ENCODE measurements at places on chromosomes 12 and 14. TPM values are rescaled to one million over a fixed set of nuclear protein-coding genes. Genes with fewer than 3 reads are reported as not detected.

- DNase-seq: peak; percentile 63
- no peak overlapping the region for H3K4me3 ChIP-seq
- H3K36me3 ChIP-seq: no peaks in the 10 kb centered on the region
- peak overlapping the region; percentile 39 for H3K27ac ChIP-seq
Observed at GRCh38 chr12:1473418-1473817, 121.0 kb downstream of the FBXL14 start.

The ARMH4 gene
- total RNA-seq: not detected

- DNase-seq: no peak
- no peaks in the 10 kb centered on the region for H3K36me3 ChIP-seq
- H3K27me3 ChIP-seq: peaks cover 13% of the 10 kb centered on the region
- no peak overlapping the region for H3K4me3 ChIP-seq
- H3K27ac ChIP-seq: no peak overlapping the region
Observed at GRCh38 chr12:30874455-30875321, 51.9 kb upstream of the TSPAN11 start.

GRCh38 chr12:108468196-108468968, 46.7 kb upstream of the FICD start:
- DNase-seq: peak; percentile 27
- H3K36me3 ChIP-seq: no peaks in the 10 kb centered on the region
- H3K27ac ChIP-seq: no peak overlapping the region
- no peaks in the 10 kb centered on the region for H3K4me1 ChIP-seq
- no peak overlapping the region for H3K4me3 ChIP-seq

DNA sequence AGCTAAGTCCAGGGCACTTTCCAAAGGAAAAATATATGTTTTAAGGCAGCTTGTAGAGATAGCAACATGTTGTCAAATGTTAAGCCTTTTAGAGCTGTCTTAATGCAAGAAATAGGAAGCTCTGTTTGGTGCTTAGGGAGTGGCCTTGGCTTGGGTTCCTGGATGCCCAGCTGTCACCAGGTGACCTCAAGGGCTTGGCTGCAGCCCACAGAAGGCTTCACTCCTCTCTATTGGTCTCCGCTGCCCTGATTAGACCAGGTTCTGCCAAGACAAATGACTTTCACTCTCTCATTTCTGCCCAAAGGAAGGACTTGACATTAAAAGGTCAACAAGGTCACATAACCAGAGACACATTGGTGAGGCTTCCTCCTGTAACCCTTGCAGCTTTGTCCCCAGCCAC, 76.8 kb downstream of the WSCD2 start:
- H3K4me3 ChIP-seq: no peak overlapping the region
- H3K27me3 ChIP-seq: peaks cover 15% of the 10 kb centered on the region
- H3K36me3 ChIP-seq: no peaks in the 10 kb centered on the region
- no peak for DNase-seq
- no peaks in the 10 kb centered on the region for H3K4me1 ChIP-seq
- no peak overlapping the region for H3K27ac ChIP-seq

DNA sequence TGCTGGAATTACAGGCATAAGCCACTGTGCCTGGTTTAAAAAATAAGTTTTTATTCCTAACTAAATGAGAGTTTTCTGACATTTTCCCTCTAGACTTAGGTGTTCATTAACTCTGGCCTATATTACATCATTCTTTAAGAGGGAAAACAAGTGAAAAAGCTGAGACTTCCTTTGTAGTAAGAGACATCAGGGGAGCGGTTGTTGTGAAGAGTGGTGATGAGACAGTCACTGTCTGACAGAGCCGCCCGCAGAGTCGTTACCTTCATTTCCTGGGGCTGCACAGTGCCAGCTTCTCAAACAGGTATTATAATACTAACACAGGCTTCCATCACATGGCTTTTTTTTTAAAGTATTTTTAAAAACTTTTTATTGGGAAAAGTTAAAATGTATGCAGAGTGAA, 19.7 kb upstream of the TDRD9 start:
- no peak overlapping the region for H3K4me3 ChIP-seq
- peaks cover 12% of the 10 kb centered on the region for H3K36me3 ChIP-seq
- H3K27ac ChIP-seq: peak overlapping the region; percentile 73
- no peaks in the 10 kb centered on the region for H3K27me3 ChIP-seq
- DNase-seq: peak; percentile 61

DNA sequence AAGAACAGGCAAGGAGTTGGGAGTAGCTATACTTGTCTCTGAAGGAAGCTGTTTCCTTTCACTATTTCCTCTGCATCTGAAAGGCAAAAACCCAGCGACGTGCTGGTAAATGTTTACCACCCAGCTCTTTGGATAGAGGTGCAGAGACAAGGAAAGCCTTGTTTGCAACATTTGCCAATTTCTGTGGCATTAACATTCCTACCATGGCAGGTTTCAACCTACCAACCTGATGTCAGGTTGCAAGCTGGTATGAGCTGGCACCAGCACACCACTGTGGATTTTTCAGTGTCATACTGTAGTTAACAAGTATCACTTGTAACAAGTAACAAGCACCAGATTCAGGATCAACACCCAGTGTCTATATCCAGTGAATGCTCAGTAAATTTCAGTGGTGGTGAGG, 294.8 kb upstream of the TMPO start:
- no peaks in the 10 kb centered on the region for H3K36me3 ChIP-seq
- H3K27me3 ChIP-seq: peaks cover 21% of the 10 kb centered on the region
- H3K4me1 ChIP-seq: no peaks in the 10 kb centered on the region
- DNase-seq: no peak
- no peak overlapping the region for H3K4me3 ChIP-seq

The RFX4 gene
- total RNA-seq: not detected

The SRRM4 gene
- not detected for total RNA-seq

- H3K27ac ChIP-seq: no peak within 1 kb of the TSS
- H3K36me3 ChIP-seq: no peaks in the 10 kb centered on the region
- peak; percentile 21 for DNase-seq
- peaks cover 6% of the 10 kb centered on the region for H3K4me1 ChIP-seq
- H3K27me3 ChIP-seq: peaks cover 37% of the 10 kb centered on the region
- H3K4me3 ChIP-seq: peak within 1 kb of the TSS; percentile 24
Observed at GRCh38 chr12:21774358-21775132, at the start of gene KCNJ8. TSS of gene KCNJ8 (minus strand) at chr12:21774706. CDS start at chr12:21773616, 1,090 bp downstream.

- no peak overlapping the region for H3K4me3 ChIP-seq
- DNase-seq: no peak
- no peaks in the 10 kb centered on the region for H3K36me3 ChIP-seq
- no peaks in the 10 kb centered on the region for H3K27me3 ChIP-seq
- no peaks in the 10 kb centered on the region for H3K4me1 ChIP-seq
Observed at GRCh38 chr12:70983692-70984091, 63.2 kb upstream of the PTPRR start.

DNA sequence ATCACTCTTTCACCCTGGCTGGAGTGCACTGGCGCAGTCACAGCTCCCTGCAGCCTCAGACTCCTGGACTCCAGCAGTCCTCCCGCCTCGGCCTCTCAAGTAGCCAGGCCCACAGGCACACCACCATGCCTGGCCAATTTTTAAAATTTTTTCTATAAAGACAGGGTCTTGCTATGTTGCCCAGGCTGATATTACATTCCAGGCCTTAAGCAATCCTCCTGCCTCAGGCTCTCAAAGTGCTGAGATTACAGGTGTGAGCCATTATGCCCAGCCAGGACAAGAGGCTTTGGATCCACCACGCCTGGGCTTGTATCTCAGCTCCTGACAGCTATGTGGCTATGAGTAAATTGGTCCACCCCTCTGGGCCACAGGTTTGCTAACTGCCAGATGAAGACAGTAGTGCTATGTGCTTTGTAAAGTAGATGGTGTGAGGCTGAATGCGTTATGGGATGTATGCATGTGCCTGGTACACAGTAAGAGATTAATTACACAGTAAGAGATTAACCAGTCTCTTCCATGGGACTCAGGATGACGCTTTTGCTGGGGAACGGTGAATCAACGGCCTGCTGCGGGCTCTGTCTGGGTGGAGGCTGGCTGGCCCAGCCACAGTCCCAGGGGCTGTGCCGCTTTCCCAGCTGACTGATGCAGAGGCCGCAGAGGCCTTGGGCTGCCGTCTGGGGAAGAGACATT, 53.3 kb upstream of the NCOR2 start:
- H3K27me3 ChIP-seq: no peaks in the 10 kb centered on the region
- no peaks in the 10 kb centered on the region for H3K4me1 ChIP-seq
- no peak overlapping the region for H3K27ac ChIP-seq
- no peak for DNase-seq

DNA sequence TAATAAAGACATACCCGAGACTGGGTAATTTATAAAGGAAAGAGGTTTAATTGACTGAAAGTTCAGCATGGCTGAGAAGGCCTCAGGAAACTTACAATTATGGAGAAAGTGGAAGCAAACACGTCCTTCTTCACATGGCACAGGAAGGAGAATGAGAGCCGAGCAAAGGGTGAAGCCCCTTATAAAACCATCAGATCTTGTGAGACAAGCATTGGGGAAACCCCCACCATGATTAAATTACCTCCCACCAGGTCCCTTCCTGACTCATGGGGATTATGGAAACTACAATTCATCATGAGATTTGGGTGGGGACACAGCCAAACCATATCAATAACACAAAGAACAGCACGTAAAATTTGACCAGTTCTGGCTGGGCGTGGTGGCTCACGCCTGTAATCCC, 85.6 kb upstream of the ATF7IP start:
- DNase-seq: no peak
- H3K27me3 ChIP-seq: no peaks in the 10 kb centered on the region
- H3K4me1 ChIP-seq: peaks cover 8% of the 10 kb centered on the region
- peaks cover 2% of the 10 kb centered on the region for H3K36me3 ChIP-seq

DNA sequence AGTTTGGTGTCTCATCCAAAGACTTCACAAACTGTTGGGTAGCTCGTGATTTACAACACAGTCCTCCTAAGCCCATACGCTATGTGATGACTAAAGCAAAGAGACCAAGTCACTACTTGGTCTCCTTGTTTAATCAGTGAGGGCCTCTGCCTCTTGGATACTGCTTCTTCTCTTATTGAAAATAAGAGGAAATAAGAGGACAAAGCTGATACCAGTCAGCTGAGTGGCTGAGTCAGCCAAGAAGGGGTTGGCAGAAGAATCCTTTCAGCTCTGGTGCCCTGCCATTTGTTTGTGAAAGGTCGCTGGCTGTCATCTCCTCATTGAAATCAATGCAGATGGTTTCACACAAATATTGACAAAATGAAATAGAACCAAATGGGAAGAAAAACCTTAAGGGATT, 67.5 kb upstream of the SLC35F4 start:
- no peaks in the 10 kb centered on the region for H3K4me1 ChIP-seq
- no peak for DNase-seq
- no peaks in the 10 kb centered on the region for H3K36me3 ChIP-seq
- H3K27me3 ChIP-seq: peaks cover 3% of the 10 kb centered on the region
- no peak overlapping the region for H3K4me3 ChIP-seq
- no peak overlapping the region for H3K27ac ChIP-seq

DNA sequence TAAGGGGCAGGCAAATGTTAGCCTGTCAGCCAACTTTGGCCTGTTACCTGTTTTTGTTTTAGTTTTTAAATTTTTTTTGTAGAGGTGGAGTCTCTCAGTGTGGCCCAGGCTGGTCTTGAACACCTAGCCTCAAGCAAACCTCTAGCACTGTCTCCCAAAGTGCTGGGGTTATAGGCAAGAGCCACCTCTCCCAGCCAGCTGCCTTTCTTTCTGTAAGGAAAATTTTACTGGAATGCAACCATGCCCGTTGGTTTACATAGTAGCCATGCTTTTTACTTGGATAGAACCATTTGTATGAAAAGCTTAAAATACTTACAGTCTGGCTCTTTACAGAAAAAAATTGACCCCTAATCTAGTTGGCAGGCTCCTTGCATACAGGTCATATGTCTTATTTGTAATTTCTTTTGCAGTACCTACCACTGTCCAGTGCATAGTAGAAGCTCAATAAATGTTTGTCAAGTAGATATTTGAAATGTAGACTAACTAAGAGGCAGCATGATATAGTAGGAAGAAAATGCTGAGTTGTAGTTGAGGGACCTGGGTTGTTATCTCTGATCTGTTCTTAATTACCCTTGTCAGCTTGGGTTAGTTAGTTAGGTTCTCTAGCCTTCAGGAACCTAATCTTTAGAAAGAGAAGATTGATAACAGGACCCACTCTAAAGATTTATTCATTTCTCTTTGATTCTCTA, 4.7 kb downstream of the MDM2 start:
- peaks cover 47% of the 10 kb centered on the region for H3K4me1 ChIP-seq
- H3K4me3 ChIP-seq: no peak overlapping the region
- peak overlapping the region; percentile 61 for H3K27ac ChIP-seq
- H3K36me3 ChIP-seq: peaks cover 68% of the 10 kb centered on the region
- no peaks in the 10 kb centered on the region for H3K27me3 ChIP-seq
- DNase-seq: no peak

The KCNH5 gene
- not detected for total RNA-seq

GRCh38 chr12:120237360-120238171, 28.0 kb downstream of the PXN start:
- H3K4me3 ChIP-seq: no peak overlapping the region
- H3K36me3 ChIP-seq: no peaks in the 10 kb centered on the region
- H3K27ac ChIP-seq: peak overlapping the region; percentile 51
- H3K27me3 ChIP-seq: no peaks in the 10 kb centered on the region
- H3K4me1 ChIP-seq: peaks cover 84% of the 10 kb centered on the region

The ATP5MC2 gene
- total RNA-seq: 415 TPM

DNA sequence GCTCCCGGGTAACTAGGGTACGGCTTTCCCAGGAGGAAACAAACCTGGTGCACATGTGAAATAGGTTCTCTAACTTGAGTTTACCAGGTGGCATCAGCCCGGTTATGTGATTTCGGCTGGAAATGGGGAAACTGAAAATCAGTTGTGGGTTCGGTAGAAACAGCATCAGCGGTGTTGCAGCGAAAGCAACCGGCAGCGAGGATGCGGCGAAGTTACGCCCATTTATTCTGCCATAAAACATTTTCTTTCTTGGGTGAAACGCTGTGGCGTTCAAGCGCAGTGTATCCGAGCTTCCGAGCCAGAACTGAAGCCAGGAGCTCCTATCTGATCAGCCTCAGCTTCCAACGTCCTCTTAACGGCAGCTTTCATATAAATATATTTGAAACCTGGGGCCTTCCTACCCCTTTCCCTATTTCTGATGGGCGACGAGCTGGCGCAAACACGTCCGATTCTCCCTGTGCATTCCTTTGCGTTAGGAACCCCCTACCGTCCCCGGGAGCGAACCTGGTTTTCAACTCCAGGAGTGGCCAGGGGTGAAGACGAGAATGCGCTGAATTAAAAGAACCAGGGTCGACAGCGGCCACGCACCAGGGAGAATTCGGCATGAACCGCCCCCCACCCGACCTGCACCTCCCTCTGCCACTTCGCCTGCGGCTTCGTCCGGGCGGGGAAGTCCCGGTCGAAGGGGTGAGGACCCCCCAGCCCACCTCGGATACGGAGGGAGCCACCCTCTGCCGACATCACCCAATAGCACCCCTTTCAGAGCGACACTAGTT, 1.6 kb downstream of the DPF3 start:
- H3K4me1 ChIP-seq: peaks cover 17% of the 10 kb centered on the region
- peak overlapping the region; percentile 65 for H3K27ac ChIP-seq
- peaks cover 42% of the 10 kb centered on the region for H3K27me3 ChIP-seq
- H3K4me3 ChIP-seq: peak overlapping the region; percentile 78
- no peaks in the 10 kb centered on the region for H3K36me3 ChIP-seq
- DNase-seq: peak; percentile 50

- H3K27ac ChIP-seq: no peak overlapping the region
- DNase-seq: no peak
- no peaks in the 10 kb centered on the region for H3K36me3 ChIP-seq
- peaks cover 21% of the 10 kb centered on the region for H3K27me3 ChIP-seq
- H3K4me1 ChIP-seq: peaks cover 3% of the 10 kb centered on the region
Observed at GRCh38 chr12:40158592-40159111, 52.8 kb upstream of the SLC2A13 start.

- H3K27me3 ChIP-seq: no peaks in the 10 kb centered on the region
- H3K36me3 ChIP-seq: peaks cover 48% of the 10 kb centered on the region
- peak overlapping the region; percentile 93 for H3K27ac ChIP-seq
- H3K4me1 ChIP-seq: peaks cover 66% of the 10 kb centered on the region
- H3K4me3 ChIP-seq: peak overlapping the region; percentile 93
Observed at GRCh38 chr12:57089271-57090245, 644 bp downstream of the NAB2 start.
